ENCODE measurements at places on chromosomes 3 and 15. TPM values are rescaled to one million over a fixed set of nuclear protein-coding genes. Genes with fewer than 3 reads are reported as not detected.

The ZNF80 gene
- not detected for total RNA-seq

The TMEM40 gene
- total RNA-seq = not detected

The CNTN3 gene
- 11.2 TPM for total RNA-seq

The BCL6 gene
- total RNA-seq = 17.2 TPM

The ZKSCAN7 gene
- 16.2 TPM for total RNA-seq

The C3orf33 gene
- total RNA-seq = 5.9 TPM

The TGM5 gene
- total RNA-seq = 0.10 TPM

The SLITRK3 gene
- 3.2 TPM for total RNA-seq

The TMEM45A gene
- total RNA-seq = 15.6 TPM

The GABPB1 gene
- total RNA-seq = 20.4 TPM

The CLEC3B gene
- not detected for total RNA-seq

The CCR1 gene
- not detected for total RNA-seq

The MRPL3 gene
- total RNA-seq = 134 TPM

The LHFPL4 gene
- total RNA-seq = 0.70 TPM

The USP19 gene
- 33.2 TPM for total RNA-seq

The SLC28A1 gene
- total RNA-seq = not detected

The TRIM42 gene
- not detected for total RNA-seq

The BTLA gene
- total RNA-seq = 4.2 TPM

The CELF6 gene
- 0.52 TPM for total RNA-seq

The STRC gene
- 2.0 TPM for total RNA-seq

The FBXO40 gene
- 0.56 TPM for total RNA-seq

The TP63 gene
- total RNA-seq = 1.5 TPM

The CCK gene
- not detected for total RNA-seq

The MORC1 gene
- total RNA-seq = 0.35 TPM

The SNRPN gene
- 619 TPM for total RNA-seq

The C3orf85 gene
- not detected for total RNA-seq

The C3orf22 gene
- 0.21 TPM for total RNA-seq

The BCHE gene
- total RNA-seq = 30.2 TPM

The TOPBP1 gene
- 25.1 TPM for total RNA-seq

The AHSG gene
- total RNA-seq = not detected

The GCNT3 gene
- total RNA-seq = 1.7 TPM

The COL6A5 gene
- total RNA-seq = not detected

The CHRFAM7A gene
- total RNA-seq = 1.8 TPM

The TYRO3 gene
- 11.8 TPM for total RNA-seq

The SEMA3B gene
- total RNA-seq = 4.1 TPM

The GOLGA8G gene
- 0.43 TPM for total RNA-seq

The CACNA1D gene
- total RNA-seq = 0.54 TPM

The ADCY5 gene
- total RNA-seq = 0.79 TPM

The CPLX3 gene
- 0.32 TPM for total RNA-seq

The TM4SF1 gene
- total RNA-seq = 0.79 TPM

The DNAH12 gene
- total RNA-seq = 1.1 TPM

Measured in motor neuron (in vitro differentiated cells).